Cardiac muscle cell (in vitro differentiated cells and primary cell): ENCODE measurements at places on chromosomes 12 and 14. TPM values are rescaled to one million over a fixed set of nuclear protein-coding genes. Genes with fewer than 3 reads are reported as not detected.

The CBLN3 gene
- total RNA-seq, result 2.3 and 3.3 TPM in 2 replicates

The RNASE12 gene
- total RNA-seq, result not detected in 2 replicates

The DEGS2 gene
- 0.49 and 2.7 TPM in 2 replicates for total RNA-seq

The DAO gene
- total RNA-seq, result not detected in 2 replicates

- DNase-seq, result no peak
Measured at GRCh38 chr12:103161582-103162362, 204.3 kb downstream of the ASCL1 start.

GRCh38 chr12:40262657-40263056 lies 37.9 kb downstream of the LRRK2 start:
- no peak for DNase-seq
